Activated T-cell treated with anti-CD3 and anti-CD28 coated beads, Interleukin-2, amount 50 U/mL, for 4 hours (primary cell): ENCODE measurements at places on chromosomes 3 and 15.

- no peak for DNase-seq
Measured at GRCh38 chr3:79405183-79405582, 362.6 kb downstream of the ROBO1 start.

GRCh38 chr3:148714521-148714920 lies 16.8 kb downstream of the AGTR1 start:
- no peak for DNase-seq

DNA sequence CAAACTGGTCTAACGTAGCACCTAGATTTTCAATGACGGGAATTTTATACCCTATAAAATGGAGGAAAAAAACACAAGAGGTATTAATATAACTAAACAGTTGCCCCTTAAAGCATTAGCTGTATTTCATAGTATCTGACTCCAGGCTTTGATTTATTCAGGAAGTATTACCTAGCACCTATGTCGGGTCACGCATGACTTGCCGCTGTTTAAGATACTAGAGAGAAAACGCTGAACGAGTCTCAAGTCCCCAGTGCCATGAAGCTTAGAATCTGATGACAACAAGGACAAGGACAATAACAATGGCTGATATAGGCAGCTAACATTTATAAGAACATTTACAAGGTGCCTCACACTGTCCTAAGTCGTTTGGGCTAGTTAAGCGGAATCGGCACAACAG lies 1.9 kb downstream of the SNRPA1 start:
- DNase-seq: no peak

GRCh38 chr3:71087143-71088018 lies 496.1 kb downstream of the FOXP1 start:
- DNase-seq: no peak

DNA sequence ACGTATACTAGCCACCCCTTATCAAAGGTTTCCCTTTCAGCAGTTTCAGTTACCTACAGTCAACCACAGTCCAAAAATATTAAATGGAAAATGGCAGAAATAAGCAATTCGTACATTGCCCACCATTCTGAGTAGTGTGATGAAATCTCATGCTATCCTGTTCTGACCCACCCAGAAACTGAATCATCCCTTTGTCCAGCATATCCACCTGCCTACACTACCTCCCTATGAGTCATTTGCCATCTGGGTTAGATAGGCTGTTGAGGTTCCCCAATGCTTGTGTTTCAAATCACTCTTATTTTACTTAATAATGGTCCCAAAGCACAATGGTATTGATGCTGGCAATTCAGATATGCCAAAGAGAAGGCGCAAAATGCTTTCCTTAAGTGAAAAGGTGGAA lies 15.3 kb upstream of the PHC3 start:
- DNase-seq: no peak

- DNase-seq: no peak
Measured at GRCh38 chr15:80878242-80878866, 99.2 kb downstream of the CEMIP start.

- no peak for DNase-seq
Measured at GRCh38 chr3:162175878-162176277, 679.3 kb downstream of the OTOL1 start.

- DNase-seq: no peak
Measured at GRCh38 chr3:130850843-130851242, 43.0 kb upstream of the ATP2C1 start.

DNA sequence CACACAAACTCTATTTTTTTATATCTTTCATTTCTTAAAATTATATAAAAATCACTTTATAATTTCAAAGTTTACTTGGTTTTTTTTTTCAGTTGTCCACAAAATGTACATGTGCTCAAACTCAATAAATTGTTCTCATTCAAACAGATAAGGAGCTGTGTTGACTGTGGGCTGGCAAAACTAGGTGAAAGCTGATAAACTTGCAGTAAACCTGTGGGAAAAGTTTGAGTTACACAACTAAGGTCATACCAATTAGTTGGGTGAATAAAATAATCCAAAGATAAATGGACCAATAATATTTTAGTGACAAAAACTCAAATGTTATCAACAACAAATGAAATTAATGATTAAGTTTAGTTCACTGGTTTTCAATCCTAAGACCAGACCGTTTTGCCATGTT lies 12.6 kb upstream of the UPK1B start:
- no peak for DNase-seq

DNA sequence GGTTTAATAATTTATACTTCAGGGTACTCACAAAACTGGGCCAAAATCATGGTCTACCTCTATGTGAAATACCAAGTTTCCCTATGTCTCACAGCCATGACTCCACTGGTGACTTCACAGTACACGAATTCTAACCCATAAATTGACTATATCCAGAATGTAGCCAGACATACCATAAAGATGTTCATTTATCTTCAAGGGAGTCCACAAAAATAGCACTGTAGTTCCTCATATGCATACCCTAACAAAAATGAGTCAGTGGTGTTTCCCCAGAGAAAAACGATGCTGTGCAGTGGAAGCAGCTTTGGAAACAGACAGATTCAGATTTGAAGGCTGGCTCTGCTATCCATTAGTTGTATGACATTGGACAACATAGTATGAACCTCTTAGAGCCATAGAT lies 438.8 kb downstream of the FHIT start:
- DNase-seq: no peak

- DNase-seq: no peak
Measured at GRCh38 chr3:27349832-27350231, 19.4 kb downstream of the NEK10 start.

DNA sequence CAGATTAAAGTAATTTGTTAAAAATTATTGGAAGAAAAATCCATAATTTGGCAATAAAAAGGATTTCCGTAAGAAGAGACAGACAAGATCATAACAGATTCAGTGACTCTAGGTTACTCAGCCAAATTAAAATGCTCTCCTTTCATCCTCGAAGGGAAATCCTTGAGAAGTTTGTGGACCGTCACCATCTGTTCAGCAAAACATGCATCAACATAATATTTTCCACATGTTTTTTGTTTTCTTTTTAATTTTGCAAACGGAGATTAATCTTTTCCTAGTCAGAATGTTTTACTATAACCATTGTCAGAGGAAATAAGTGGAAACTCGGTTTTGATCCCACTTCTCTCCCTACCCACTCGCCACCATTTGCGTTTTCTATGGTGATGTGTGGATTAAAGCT lies 128.3 kb downstream of the TMCO5A start:
- no peak for DNase-seq

GRCh38 chr3:171901615-171902312 lies 58.6 kb downstream of the TMEM212 start:
- DNase-seq: no peak

GRCh38 chr3:149010966-149011365 lies 19.6 kb downstream of the GYG1 start:
- DNase-seq: no peak

DNA sequence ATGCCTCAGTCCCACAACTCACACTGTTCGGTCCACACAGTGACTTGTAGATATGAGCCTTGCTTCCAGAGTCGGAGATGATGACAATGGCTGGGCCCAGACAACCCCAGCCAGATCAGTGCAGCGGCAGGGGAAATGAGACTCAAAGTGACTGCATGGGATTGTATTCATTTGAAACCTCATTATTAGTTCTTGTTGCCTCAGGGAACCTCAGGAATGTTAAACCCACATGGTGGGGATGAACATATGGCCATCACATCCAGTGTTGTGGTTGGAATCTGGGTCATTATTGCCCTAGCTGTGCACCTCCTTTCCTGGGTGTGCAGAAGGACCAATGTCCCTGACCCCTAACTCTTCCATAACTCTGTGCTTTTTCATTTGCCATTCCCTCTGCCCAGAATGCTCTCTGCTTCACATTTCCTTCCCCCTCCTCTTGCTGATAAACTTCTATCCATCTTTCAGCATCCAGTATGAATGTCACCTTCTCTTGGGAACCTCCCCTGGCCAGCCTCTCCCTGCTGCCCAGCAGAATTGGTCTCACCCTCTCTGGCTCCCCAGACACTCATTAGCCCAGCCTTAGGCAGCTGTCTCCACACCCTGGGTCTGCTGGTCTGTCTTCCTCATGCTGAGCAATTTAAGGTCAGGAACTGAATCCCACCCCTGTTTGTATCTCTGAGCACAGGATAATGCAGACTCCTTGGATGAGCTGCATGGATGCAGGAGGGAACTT lies 67.0 kb upstream of the TNFAIP8L3 start:
- no peak for DNase-seq

DNA sequence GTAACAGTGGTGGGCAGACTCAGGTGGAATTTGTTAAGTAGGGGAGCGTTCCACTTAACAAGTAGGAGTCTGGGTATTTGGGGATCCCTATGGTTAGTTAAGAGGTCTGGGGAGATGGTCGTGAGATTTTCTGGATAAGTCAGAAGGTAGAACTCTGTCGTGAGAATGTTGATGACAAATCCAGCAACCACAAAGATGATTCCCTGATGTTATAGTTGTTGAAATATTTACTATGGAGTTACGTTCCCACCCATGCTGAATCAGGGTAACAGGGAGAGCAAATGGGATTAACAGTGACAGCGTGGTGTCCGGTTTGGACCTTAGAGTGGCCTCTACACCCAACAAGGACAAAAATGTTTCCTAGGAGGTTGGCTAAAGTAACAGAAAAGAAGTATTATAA lies 110.8 kb downstream of the MFSD1 start:
- no peak for DNase-seq

DNA sequence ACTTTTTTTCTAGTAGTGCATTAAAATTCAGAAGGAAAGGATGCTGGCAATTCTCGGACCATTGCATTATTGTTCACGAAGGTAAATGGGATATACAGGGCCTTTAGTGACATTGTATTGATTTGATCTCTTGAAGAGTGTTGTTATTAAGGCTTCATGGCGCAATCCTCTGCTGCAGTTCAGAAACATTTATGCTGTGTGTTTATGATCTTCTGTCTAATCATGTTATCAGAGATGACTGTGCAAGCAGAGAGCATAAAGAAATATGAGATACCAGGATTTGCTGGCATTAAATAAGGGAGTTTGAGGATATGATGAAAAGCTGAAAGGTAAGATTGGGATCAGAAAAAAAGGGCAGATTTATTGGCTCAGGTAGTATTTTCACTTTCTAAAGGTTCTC lies 180.6 kb downstream of the EPHA6 start:
- DNase-seq: no peak

DNA sequence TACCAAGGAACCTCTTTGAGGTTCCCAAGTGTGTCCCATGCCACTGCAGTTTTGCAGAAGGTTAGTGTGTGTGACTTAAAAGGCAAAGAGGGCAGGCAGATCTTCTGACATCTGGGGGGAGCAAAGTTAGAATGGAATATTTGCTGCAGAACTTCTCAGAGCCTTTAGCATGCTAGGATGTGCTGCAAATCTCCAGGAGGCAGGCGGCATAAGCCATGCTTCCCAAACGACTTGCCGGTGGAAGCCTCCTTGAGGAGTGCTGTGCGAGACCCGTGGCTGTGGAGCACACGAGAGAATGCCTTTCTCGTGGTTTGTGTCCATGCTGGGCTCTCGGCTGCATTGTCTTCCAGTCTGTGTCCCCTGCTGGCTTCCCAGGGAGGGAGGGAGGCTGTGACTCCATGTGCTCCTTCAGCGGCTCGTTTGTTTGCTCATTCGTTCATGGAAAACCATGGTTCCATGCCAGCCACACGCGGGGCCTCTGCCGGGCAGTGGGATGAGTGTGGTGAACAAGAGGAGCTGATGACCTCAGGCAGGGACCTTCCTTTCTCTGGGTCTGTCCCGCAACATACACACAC lies 13.8 kb downstream of the HDAC11 start:
- DNase-seq: no peak

DNA sequence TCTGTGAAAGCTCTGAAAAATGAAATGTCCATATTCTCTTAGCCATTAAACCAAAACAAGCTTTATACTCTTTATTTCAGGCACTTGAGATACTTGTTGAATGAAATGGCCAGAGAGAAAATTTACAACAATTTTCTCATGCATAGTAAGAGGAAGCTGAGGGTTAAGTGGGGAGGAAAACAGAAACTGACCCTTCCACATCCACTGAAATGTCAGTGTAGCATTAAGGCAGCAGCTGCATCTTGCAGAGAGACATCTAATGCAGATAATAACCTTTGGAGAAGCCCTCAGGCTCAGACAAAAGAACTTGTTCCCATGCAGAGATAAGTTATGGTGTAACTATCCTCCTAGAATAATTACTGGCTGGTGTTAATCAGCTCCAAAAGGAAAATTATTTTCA lies 34.0 kb downstream of the ZDHHC23 start:
- no peak for DNase-seq

DNA sequence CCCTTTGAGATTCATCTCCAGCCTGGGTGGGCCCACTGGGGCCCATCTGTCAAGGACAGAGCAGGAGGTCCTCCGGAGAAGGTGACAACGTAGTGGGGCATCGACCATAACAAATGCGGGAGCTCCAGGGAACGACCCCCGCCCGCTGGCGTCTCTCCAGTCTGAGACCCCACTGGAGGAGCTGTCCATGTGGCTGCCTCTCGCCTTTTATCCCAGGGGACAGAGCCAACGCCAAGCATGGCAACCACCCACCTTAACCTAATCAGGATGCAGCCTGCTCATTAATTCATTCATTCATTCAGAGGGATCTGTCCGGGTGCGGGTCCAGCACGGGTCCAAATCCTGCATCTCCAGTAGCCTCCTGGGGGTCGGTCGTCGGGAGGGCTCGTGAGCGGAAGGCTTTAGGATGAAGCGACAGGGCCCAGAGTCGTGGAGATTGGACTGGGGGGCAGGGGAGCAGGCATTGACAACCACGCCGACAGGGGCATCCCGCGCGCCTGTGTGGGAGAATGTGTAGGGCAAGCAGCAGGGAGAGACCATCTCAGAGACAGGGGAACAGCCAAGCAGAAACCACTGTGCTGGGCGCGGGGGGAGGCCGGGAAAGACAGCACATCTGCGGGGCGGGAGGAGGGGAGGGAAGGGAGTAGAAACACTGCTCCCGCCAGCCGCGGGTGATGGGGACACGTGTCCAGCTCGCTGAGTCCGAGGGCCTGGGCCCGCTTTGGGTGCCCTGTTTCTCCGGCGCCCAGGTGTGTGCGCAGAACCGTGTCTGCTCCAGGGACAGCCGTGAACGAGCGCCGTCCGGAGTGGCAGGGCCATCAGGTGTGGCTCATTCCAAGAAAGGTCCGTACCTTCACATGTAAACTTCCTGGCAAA lies 1.9 kb downstream of the PIGZ start:
- no peak for DNase-seq

GRCh38 chr3:25944329-25944728 lies 154.4 kb downstream of the OXSM start:
- DNase-seq: no peak

DNA sequence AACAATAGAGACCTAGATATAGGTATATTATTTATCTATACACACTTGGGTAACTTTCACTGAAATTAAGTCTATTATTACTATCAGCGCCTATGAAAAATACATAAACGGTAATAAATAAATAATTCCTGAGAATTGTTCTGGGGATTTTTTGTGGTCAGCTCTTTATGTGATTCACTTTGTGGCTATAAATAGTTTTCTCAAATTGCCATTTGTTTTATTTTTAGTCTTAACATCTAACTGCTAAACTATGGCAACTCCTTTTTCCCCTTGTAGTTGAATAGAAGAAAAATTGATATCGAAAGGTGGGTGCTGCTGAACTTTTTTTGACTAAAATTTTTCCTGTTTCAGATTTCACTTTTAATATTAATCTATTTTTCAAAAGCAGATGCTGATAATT lies 189.0 kb downstream of the VGLL3 start:
- no peak for DNase-seq
